Kidney (tissue), 22 donors: ENCODE measurements at places on chromosomes 16 and 17. TPM values are rescaled to one million over a fixed set of nuclear protein-coding genes. Genes with fewer than 3 reads are reported as not detected.

DRC7 gene
- 3.2 TPM for total RNA-seq

GRCh38 chr17:36133602-36134236, 30.1 kb downstream of the CCL4 start:
- peak; percentile 89 for DNase-seq

GRCh38 chr17:64174686-64175456, 44.9 kb upstream of the ERN1 start:
- no peak for DNase-seq

DNA sequence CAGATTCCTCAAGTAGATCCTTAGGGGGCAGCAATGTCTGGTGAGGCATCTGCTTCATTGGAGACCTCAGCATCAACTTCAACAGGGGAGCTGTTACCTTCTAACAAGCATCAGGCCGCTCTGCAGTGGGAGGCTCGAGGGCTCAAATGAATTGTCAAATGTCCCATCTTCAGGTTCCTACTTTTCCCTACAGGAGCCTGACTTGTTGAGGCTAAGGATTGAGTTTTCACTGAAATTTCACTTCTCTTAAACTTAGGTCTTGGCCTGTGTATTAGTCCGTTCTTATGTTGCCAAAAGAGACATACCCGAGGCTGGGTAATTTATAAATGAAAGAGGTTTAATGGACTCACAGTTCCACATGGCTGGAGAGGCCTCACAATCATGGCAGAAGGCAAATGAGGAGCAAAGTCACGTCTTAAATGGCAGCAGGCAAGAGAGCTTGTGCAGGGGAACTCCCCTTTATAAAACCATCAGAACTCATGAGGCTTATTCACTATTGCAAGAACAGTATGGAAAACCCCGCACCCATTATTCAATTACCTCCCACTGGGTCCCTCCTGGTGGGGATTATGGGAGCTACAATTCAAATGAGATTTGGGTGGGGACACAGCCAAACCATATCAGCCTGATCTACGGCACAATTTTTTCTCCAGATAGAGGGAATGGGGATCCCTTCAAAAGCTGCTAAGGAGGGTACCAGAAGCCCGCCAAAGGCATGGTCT, 5.1 kb upstream of the CD300LD start:
- no peak for DNase-seq

DNA sequence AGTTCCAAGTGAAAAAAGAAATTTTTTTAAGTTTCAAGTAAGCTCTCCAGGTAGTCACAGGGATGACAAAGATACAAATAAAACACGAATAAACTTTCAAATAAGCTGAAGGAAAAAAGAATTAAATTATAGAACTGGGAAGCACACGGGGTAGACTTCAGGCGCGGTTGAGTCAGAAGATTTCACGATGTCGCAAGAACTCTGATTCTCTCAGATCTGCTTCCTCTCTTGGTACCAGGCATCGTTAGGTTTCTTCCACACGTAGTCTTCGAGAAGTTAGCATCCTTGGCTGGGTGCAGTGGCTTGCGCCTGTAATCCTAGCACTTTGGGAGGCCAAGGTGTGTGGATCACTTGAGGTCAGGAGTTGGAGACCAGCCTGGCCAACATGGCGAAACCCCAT, 784.1 kb upstream of the RBFOX1 start:
- DNase-seq = no peak

DOC2A gene
- 1.9 TPM for total RNA-seq

KRT25 gene
- not detected for total RNA-seq

HOXB6 gene
- 90.2 TPM for total RNA-seq

DNA sequence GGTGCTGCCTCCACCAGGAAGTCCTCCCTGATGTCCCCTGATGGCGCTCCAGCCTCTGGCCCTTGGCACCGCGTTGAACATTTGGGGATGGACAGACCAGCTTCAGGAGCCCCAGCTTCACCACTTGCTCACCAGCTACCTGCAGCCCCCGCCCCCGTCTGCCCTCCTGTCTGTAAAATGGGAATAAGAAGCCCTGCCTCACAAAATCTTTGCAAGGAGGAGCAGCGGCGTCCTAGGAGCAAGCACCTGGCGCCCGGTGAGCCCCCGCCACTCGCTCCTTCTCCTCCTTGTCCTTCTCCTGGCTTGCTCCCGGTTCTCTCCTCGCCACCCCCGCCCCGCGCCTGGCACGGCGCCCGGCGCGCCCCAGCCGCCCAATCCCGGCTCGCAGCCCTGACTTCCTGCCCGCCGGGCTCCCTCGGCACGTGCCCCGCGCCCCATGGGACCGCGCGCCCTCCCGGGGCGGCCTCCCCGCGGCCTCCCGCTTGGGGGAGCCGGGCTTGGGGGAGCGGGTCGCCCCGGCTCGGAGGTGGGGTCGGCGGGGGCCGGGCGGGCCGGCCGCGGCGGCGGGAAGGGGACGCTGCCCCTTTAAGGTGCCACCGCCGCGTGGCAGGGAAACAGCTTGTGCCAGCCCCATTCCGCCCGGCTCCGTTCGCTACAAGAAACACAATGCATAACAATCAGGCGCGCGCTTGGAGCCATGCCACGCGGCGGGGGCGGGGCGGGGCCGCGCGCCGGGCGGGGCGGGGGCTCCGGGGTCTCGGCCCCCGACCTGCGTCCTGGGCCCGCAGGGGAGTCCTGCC, 9.1 kb upstream of the PPP1R1B start:
- peak; percentile 91 for DNase-seq

DNA sequence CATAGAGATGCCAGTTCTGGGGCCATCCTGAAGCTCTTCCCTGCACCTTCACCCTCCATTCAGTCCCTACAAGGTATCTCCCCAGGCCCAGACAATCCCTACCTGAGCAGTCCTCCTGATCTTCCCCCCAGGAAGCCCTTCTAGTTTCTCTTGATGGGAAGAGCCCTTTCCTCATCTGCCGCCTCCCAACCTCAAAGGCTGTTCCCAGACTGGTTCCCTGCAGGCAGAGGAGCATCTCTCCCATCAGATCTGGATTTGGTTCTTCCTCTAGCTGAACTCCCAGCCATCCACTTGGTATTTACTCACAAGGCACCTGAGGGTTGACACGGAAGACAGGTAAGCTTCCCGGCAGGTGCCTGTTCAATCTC, 24.6 kb upstream of the PHB1 start:
- no peak for DNase-seq

SPATA32 gene
- total RNA-seq = not detected

TM4SF5 gene
- total RNA-seq = 0.88 TPM

DNA sequence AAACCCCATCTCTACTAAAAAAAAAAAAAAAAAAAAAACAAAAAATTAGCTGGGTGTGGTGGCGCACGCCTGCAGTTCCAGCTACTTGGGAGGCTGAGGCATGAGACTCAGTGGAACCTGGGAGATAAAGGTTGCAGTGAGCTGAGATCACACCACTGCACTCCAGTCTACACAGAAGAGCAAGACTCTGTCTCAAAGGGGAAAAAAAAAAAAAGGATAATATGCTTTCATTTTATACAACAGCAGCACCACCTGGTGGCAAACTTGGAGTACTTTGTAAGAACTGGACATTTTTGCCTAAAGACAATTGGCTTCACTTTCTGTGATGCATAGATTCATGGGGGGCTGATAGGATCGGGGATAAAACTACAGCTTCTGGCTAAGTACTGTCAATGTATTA, 8.5 kb downstream of the CHTF8 start:
- peak; percentile 83 for DNase-seq

SALL1 gene
- 75.3 TPM for total RNA-seq

GRCh38 chr17:76491271-76492122, 9.7 kb downstream of the RHBDF2 start:
- no peak for DNase-seq
